ENCODE measurements at places on chromosomes 2 and 18. TPM values are rescaled to one million over a fixed set of nuclear protein-coding genes. Genes with fewer than 3 reads are reported as not detected.

The CYS1 gene
- 0.30 TPM for total RNA-seq

The CDH20 gene
- under 0.01 TPM for total RNA-seq

The EVA1A gene
- total RNA-seq = 28.4 TPM

The GPAT2 gene
- total RNA-seq = 2.5 TPM

The BCL11A gene
- total RNA-seq = 0.15 TPM

The SNX17 gene
- 149 TPM for total RNA-seq

The NAT8 gene
- not detected for total RNA-seq

The TBC1D8 gene
- total RNA-seq = 4.4 TPM

The CYP27A1 gene
- 15.9 TPM for total RNA-seq

The PSMA8 gene
- not detected for total RNA-seq

Data from bronchus fibroblast of lung (primary cell).